Muscle of back (tissue), 13 donors: ENCODE measurements at places on chromosomes 1 and 21.

- no peak for DNase-seq
These were observed 167.0 kb downstream of the ZC3H11B start for GRCh38 chr1:219445864-219446263.

DNA sequence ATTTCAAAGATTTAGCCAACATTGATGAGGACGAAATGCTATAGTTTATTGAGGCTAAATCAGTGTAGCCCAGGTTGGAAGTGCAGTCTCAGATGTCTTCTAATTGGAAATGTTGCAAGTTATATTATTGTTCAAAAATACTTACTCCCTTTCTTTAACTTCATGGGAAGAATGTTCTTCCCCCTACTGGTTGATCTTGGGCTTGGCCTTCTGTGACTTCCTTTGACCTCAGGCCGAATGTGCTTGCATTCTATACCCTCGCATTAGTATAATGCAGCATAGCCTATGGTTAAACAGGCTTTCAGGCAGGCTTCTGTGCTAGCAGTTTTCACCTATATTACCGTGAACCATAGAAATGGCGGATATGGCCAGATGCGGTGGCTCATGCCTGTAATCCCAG, 77.3 kb downstream of the RPE65 start:
- no peak for DNase-seq

GRCh38 chr1:55646181-55646580, 431.0 kb upstream of the USP24 start:
- no peak for DNase-seq

- DNase-seq, result no peak
These were observed 128.5 kb upstream of the KIF26B start for GRCh38 chr1:245026247-245026646.

GRCh38 chr1:226638001-226638601, 89.5 kb downstream of the STUM start:
- no peak for DNase-seq

GRCh38 chr1:111406321-111406768, 21.2 kb downstream of the OVGP1 start:
- DNase-seq, result peak; percentile 49

DNA sequence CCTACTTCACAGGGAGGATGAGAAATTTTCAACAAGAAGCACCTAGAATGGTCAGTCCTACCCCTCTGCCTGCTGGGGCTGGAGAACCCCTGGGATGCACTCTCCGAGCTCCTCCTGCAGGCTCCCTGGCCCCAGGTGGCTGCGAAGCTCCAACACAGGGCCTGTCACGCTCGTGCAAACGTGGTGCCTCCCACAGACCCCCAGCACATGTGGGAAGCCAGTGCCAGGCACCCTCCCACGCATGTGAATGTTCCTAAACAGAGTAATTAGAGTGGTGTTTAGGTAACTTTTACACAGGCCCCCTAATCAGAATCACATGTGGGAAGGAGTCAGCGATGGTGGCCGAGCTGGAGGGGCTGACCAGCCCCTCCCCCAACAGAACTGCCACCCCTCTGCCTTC, 28.4 kb downstream of the GLIS1 start:
- DNase-seq, result no peak

DNA sequence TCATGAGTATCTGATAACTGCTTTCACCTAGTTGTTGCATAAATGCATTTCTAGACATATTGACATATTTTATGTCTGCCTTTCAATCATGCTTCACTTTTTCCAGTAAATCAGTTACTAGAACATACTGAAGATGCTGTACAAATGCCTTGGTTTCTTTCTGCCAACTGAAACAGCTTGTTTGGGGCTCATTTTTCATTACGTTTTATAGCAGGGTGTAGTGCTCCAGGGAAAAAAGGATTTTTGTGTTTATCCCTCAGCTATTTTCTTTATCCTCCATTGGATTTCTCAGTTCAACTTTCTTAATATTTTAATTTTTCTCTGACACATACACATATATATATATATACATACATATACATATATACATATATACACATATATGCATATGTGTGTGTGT, 51.7 kb downstream of the IL23R start:
- no peak for DNase-seq

DNA sequence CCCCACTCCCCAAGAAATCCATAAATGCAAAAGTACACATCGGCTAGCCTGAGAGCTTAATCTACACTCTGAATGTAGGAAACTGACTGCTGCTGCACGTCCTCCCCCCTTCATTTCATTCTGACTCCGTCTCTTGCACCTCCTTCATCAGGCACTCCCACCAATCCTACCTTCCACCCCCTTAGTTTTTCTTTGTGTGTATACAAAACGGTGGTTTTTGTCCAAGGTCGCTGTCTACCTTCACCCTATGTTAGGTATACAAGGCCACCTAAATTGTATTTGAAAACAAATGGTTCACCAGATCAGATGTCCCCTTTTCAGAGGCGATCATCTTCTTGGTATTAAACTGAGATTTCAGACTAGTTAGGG, 1.9 kb downstream of the WDR26 start:
- peak; percentile 44 for DNase-seq

- DNase-seq, result no peak
These were observed 221.5 kb upstream of the SGIP1 start for GRCh38 chr1:66312271-66312990.

DNA sequence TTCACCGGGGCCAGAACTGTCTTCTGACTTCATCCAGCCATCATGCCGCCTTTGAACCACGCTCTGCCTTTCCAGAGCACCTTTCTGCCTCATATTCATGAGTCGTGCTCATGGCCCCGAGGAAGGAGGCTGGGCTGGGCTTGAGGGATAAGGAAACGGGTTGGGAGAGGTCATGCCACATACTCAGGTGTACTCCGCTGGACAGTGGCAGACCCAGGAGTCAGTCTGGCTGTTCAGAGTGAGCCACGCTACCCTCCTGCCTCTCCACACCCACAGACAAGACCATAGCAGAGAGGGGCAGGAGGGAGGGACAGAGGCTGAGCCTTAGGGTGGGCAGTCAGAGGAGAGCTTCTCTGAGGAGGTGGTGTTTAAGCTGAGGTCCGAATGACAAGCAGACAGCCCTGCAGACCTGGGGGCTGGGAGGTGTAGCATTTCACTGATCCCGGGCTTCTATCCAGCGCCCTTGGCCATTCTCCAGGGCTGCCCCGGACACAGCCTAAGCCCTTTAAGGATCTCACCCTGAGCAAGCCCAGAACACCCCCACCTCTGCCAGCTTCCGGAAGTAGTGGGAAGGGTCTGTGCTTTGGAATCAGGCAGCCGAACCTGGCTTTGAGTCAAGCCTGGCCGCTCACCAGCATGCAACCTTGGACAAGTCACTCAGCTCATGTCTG, 102.3 kb downstream of the LACTBL1 start:
- DNase-seq, result peak; percentile 69

DNA sequence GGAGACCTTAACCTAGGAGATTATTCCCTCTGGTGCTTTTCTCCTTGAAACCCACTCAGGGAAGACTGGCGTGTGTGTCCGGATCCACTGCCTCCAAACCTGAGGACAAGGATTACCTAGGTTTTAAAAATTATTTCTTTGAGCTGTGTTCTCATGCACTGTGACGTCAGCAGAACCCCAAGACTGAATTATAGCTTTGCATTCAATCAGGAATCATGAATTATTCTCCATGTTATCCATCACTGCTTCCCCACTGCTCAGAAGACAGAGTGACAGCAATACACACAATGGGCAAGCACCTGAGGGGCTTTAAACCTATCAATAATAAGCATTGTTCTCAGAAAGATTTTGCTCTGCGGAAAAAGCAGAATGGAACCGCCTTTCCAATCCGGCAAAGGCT, 253.2 kb upstream of the FOXD3 start:
- no peak for DNase-seq

DNA sequence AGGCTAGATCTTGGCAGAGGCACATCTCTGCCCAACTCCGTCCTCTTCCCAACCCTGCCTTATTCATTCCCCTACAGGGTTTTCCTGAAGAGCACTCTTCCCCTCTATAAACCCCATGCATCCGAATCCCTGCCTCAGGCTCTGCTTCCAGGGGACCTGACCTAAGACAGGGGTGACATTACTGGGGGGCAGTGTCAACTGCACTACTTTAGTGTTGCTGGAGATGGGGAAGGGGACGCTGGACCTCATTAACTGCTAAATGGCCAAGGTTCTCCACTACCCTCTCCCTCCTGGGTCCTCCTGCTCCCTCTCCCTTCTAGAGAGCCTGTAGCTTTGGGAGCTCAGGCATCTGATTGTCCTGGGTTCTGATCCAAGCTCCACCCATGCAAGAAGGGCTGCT, 126.2 kb downstream of the GRIK3 start:
- DNase-seq, result no peak

GRCh38 chr1:53459321-53460175, at the start of gene DMRTB1:
DMRTB1 (plus strand) TSS chr1:53459399; CDS start chr1:53459454, 55 bp downstream.
- DNase-seq, result no peak

- no peak for DNase-seq
These were observed 17.0 kb upstream of the ABCD3 start for GRCh38 chr1:94401206-94401605.

DNA sequence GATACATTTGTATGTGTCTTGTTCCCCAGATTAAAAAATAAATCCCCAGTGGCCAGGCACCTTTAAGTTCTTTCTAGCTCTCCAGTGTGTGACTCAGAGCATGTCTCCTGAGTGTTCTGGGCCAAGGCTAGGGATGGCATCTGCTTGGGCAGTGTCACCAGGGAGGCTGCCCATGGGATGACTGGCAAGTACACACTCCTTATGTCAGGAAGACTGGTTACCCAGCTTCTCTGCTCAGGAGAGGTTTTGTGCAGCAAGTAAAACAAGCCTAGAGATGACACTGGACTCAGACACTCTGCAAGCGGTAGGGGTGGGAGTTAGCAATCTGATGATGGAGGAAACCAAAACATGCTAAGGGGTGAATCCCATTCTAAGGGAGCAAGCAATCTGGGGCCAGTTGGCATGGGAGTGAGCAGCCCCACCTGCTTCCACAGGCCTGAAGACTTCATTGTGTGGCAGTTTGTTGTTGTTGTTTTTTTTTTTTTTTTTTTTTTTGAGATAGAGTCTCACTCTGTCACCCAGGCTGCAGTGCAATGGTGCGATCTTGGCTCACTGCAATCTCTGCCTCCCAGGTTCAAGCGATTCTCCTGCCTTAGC, 137.1 kb downstream of the EDEM3 start:
- DNase-seq, result no peak

GRCh38 chr1:36248250-36248894, 24.1 kb downstream of the THRAP3 start:
- DNase-seq, result no peak

GRCh38 chr21:21851657-21852056, 853.4 kb downstream of the NCAM2 start:
- DNase-seq, result no peak

GRCh38 chr1:242828199-242828598, 303.7 kb upstream of the PLD5 start:
- DNase-seq, result no peak

GRCh38 chr21:22211943-22212342, 1213.7 kb downstream of the NCAM2 start:
- no peak for DNase-seq

DNA sequence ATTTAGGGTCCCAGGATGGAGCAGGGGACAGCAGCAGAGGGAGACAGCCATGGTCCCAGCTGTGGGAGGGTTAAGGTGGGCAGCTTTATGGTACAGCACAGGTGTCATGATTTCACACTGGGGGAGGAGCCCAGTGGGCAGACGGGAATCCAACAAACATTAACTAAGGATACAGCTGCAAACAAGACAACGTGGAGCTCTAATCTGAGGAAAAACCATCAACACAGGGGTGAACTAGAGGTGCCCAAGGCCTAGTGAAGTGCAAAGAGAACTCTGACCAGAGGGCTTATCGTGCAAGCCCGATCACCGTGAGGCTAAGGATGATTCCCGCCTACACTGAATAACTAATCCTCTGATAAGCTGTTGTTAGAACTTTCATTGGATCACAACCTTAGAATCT, 18.7 kb downstream of the ECE1 start:
- DNase-seq, result no peak

DNA sequence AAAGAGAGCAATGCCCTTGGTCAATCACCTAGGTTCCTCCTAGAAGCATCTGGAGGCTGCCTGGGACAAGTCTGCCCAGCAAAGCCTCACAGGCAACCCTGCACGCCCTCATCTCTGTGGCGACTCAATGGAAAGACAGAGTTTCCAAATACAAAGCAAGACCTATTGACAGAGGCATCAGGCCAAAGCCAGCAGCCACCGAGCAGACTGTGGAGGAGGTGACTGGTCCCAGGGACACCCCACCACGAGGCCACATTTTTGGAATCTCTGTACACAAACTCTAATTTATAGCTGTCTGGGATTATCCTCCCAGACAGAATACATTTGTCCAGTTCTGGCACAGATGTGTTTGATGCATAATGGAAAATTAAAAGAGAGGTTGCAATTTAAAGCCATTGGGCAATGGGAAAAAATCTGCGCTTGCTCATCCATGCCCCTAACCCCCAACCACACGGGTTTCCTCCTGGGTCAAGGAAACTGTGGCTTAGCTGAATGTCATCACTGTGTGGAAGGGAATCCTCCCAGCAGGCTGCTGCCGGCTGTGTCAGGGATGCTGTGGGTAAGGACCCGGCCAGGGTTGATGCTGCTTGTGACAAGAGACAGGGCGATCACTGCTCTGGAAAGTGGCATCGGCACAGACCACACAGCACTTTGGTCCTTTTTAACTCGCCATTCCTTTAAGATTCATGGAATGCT, 14.3 kb downstream of the TSPAN2 start:
- no peak for DNase-seq

GRCh38 chr1:80099713-80100112, 1093.2 kb upstream of the ADGRL4 start:
- DNase-seq, result no peak

DNA sequence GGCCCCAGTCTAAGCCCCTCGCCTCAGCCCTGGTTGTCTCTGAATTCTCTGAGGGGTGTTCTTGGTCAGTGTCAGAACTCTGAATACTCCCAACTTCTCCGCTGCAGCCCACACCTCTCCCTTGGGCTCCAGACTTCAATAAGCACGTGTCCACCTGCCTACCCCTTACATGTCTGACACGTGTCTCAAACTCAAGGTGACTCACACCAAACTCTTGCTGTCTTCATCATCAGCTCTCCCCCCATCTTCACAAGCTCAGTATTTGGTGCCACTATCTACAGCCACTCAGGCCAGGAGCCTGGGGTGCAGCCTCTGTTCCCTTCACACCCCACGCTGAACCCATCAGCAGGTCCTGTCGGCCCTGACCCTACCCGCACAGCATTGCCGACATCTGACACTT, 18.8 kb upstream of the UBXN10 start:
- DNase-seq, result no peak

- DNase-seq, result no peak
These were observed 118.5 kb downstream of the ESRRG start for GRCh38 chr1:216604771-216605170.

GRCh38 chr1:119388450-119388849, 19.9 kb downstream of the HAO2 start:
- no peak for DNase-seq
